H9 (cell line): ENCODE measurements at places on chromosomes 4 and X. TPM values are rescaled to one million over a fixed set of nuclear protein-coding genes. Genes with fewer than 3 reads are reported as not detected.

Gene UGT2B17
- total RNA-seq = not detected in 2 replicates

Gene NR3C2
- 0.86 and 1.4 TPM in 2 replicates for total RNA-seq

Gene ZNF280C
- total RNA-seq = 6.6 and 8.2 TPM in 2 replicates

Gene HTR2C
- total RNA-seq = 1.3 and 1.5 TPM in 2 replicates

Gene PNMA6A
- total RNA-seq = 7.7 and 8.0 TPM in 2 replicates

Gene NEUROG2
- total RNA-seq = not detected in 2 replicates

Gene FGFR3
- 75.7 and 81.2 TPM in 2 replicates for total RNA-seq

Gene NDST4
- not detected in 2 replicates for total RNA-seq

Gene FRMD7
- total RNA-seq = not detected in 2 replicates

Gene NUDT10
- total RNA-seq = 11.9 and 12.2 TPM in 2 replicates

Gene SAGE1
- not detected in 2 replicates for total RNA-seq

Gene ADRA2C
- total RNA-seq = 7.2 and 8.6 TPM in 2 replicates

Gene CT47B1
- total RNA-seq = not detected in 2 replicates

- DNase-seq = peak; percentile 77
Observed at GRCh38 chr4:118865091-118865708, 23.5 kb upstream of the SYNPO2 start.

DNA sequence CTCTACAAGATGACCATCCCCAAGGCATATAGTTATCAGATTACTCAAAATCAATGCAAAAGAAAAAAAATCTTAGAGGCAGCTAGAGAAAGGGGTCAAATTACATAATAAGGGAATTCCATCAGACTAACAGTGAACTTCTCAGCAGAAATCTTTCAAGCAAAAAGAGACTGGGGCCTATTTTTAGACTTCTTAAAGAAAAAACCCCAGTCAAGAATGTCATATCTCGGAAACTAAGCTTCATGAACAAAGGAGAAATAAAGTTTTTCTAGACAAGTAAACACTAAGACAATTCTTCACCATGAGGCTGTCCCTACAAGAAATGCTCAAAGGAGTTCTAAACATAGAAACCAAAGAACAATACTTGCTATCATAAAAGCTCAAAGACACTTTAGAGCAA lies 51.7 kb downstream of the RAB28 start:
- DNase-seq = no peak

- peak; percentile 87 for DNase-seq
Observed at GRCh38 chrX:47218280-47218919, at the start of gene CDK16. Gene CDK16, plus strand, starts transcription at chrX:47218681. Its CDS starts 4,877 bp downstream, at chrX:47223558.

GRCh38 chr4:155011163-155011780 lies 197.2 kb upstream of the NPY2R start:
- DNase-seq = no peak

DNA sequence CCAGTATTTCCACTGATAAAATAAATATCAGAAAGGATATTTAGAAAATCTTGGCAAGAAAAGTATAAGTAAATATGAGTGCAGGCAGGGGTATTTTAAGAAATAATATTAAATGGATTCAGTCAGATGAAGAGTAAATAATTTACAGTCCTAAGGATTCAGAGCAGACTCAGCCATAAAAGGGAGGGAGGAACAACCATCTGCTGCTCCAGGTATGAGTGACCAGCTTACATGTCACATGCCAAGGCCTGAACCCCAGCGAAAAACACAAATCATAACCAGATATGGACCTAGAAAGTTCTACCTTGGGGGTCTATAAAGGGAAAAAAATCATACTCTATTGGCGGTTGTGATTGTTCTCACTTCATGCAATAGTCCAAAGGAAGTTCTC lies 166.8 kb downstream of the COL4A6 start:
- no peak for DNase-seq

- no peak for DNase-seq
Observed at GRCh38 chrX:152847281-152847680, 16.4 kb downstream of the NSDHL start.

- no peak for DNase-seq
Observed at GRCh38 chr4:126821152-126821551, 811.6 kb upstream of the INTU start.

GRCh38 chrX:105765691-105766090 lies 56.6 kb upstream of the NRK start:
- DNase-seq = no peak

GRCh38 chr4:82890528-82890900 lies 439 bp downstream of the SEC31A start:
- DNase-seq = no peak

DNA sequence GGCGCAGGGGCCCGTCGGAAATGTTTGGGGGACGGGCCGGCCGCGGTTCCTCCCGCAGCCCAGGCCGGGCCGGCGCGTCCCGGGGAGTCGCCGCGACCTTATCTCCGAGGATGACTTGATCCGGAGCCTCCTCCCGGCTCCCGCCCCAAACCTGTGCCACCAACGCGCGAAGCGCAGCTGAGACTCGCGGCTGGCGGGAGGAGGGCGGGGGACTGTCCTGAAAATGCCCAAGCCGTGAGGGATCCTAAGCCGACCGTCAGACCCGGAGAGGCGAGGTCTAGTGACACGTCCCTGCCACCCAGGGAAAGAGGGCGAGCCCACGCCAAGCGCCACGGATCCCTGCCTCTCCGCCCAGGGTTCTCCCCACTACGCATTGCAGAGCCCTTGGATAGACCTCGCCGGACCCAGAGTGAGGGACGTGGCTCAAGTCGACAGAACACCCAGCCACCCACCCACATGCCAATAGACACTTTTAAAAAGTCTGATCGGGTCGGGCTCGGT lies 26.9 kb downstream of the UTP14A start:
- peak; percentile 35 for DNase-seq

DNA sequence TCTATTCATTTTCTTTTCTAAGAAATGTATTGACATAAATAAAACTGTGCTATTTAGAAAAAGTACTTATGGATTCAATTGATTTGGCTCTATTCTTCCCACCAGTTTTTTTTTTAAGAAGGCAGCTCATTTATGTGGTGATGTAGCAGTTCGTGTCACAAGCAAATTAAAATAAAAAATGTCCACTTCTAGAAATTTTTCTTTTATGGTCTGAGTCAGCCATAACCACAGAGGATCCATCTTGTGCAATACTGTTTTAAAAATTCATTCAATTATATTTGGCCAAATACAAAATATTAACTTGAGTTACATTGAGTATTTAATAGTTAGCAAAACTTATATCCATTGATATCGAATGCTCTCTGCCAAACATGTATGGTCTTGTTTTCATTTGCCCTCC lies 207.9 kb upstream of the FAT1 start:
- no peak for DNase-seq

DNA sequence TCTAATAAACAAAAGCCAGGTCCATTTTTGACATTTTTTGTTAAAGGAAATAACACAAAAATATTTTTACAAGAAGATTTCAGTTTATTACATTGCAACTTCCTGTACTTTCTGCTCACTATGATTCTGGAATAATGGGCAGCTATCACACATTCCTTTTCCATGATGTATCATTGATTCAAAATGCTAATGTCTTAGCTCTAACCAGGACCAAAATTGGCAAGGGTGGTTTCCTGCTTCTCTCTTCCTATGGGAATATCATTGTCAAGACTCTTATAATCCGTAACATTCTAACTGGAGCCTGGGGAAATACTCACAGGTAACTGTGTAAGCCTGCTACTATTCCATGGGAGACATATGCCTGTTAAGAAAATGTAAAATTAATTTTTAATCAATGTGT lies 218.6 kb downstream of the DCAF12L2 start:
- no peak for DNase-seq

DNA sequence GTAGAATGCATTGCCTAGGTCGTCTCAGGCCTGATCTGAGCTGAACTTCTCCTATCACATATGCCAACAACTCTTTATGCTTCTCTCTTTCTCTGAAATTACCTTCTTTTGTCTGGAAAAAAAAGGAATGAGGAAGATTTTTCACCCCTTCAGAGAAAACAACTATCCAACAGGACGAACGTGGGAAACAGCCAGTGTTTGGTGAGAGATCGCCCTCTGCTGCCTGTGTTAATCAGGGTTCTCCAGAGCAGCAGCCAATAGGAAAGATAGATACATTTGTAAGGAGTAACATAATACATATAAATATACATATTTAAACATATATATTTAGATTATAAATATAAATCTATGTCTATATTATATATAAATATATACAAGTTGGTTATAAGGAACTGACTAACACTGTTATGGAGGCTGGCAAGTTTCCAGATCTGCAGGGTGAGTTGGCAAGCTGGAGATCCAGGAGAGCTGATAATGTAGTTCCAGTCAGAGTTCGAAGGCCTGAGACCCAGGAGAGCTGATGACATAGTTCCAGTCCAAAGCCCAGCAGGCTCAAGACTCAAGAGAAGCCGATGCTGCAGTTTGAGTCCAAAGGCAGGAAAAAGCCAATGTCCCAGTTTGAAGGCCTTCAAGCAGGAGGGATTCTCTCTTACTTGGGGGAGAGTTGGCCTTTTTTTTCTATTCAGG lies 13.3 kb downstream of the CETN2 start:
- no peak for DNase-seq

DNA sequence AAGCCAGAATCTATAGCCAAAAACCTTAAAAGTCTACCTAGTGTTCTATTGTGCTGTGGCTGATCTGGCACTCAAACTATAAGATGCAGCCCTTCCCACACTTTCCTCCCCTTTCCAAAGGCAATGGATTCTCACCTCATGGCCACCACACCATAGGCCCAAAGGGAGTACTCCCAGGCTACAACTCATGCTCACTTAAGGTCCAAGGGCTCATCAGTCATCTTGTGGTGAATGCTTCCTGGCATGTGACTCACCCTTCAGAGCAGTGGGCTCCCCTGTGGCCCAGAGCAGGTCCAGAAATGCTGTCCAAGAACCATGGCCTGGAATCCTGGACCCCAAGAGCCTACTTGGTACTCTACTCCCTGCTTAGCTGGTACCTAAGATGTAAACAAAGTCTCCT lies 181.0 kb downstream of the CHRDL1 start:
- no peak for DNase-seq

DNA sequence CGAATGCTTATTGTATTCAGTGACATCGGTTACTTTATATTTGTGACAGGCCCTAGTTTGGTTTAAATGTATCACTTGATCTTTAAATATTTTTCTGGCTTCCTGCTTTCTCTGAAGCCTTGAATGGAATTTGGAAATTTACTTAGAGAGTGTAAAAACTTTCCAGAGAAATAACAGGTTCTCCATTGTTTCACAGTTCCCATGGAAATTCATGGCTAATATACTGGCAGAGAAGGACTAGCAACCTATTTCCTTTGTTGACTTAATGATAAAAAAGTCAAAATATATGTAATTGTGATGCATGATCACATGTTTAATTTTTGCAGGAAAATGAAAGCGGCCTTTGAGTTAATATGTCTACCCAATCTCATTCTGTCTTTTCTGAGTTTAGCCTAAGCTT lies 13.2 kb downstream of the NEIL3 start:
- DNase-seq = no peak

DNA sequence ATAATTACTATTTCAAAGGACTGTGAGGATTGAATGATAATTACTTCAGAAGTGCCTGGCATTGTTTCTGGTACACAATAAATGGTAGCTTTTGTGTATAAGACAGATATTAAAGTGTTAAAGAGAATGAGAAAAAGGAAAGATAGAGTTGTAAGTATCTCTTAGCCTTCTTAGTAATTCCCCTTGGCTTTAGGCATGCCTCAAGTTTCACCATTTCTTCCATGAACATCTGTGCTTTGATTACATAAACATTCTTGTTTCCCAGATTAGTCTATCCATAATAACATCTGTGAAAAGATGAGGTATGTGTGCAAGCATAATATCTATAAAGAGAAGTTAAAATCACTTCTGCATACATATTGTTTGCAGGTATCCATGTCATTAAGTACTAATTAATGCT lies 230.9 kb upstream of the TEX13A start:
- no peak for DNase-seq

- DNase-seq = no peak
Observed at GRCh38 chr4:136651278-136651667, 881.0 kb downstream of the PCDH18 start.

- DNase-seq = no peak
Observed at GRCh38 chr4:158259955-158260575, 49.8 kb downstream of the TMEM144 start.

GRCh38 chr4:56531823-56532222 lies 26.2 kb downstream of the ARL9 start:
- DNase-seq = no peak

GRCh38 chr4:98845960-98846359 lies 83.0 kb downstream of the EIF4E start:
- no peak for DNase-seq

- DNase-seq = peak; percentile 47
Observed at GRCh38 chr4:168475745-168476144, 4.5 kb downstream of the DDX60L start.

GRCh38 chr4:67891645-67892044 lies 7.8 kb upstream of the TMPRSS11D start:
- DNase-seq = no peak

GRCh38 chrX:44432641-44433040 lies 89.2 kb upstream of the EFHC2 start:
- no peak for DNase-seq

GRCh38 chr4:59553063-59553720 lies 1646.9 kb upstream of the ADGRL3 start:
- DNase-seq = no peak

DNA sequence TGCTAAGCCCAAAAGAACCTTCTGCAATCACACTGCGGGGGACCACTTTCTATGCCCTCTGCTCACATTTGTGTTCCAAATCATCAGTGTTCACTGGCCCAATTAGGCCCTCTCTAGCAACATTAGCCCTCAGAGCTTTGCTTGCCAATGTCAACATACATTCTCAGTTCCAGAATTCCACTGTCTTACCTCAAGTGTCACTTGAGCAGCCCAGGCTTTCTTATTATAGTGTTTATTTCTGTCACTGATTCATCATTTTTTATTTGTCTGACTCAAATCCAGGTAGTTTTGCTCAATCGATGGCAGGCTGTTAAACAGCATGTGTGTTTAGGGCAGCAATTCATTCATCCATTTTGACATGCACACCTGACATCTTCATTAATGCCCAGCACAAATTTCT lies 291.2 kb downstream of the TEX13A start:
- no peak for DNase-seq

DNA sequence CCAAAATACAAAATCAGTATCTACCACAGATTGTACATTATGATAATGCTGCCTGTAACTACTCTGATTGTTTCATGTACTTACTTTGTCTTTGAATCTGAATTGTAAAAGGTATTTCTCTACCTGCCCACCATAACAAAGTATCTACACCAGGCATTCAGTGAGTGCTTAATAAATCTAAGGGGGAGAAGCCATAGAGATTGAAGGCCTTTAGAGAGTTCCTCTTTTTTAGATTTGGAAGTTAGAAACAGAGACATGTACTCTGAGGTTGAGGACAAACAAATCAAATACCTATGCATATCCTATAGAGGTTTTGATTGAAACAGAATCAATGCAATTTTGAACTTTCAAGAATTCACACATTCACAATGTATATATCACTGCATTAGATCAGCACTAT lies 42.7 kb downstream of the SAT1 start:
- DNase-seq = no peak
